ENCODE measurements at places on chromosomes 16 and 17.

- DNase-seq = no peak
Measured at GRCh38 chr16:17070882-17071592, 399.7 kb downstream of the XYLT1 start.

DNA sequence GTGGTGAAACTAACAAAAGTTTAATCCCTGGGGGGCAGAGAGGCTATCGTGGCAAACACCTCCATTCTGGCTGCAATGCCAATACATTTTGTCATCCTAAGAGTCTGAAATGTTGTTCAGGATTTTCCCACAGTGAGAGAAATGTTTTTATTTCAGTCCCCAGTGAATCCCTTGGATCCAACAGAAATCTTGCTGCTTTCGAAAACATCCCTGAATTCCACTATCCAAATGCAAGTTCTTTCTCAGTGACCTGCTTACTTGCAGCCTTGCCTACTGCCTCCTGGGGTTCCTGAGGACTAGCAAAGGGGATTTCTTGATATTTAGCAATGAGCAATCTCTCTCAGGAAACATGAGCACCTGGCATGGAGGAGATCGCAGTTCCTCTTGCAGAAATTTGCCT is 202.1 kb upstream of the IRX3 start:
- DNase-seq = no peak

- peak; percentile 69 for DNase-seq
Measured at GRCh38 chr17:43905985-43906852, 1.1 kb downstream of the MPP2 start.

DNA sequence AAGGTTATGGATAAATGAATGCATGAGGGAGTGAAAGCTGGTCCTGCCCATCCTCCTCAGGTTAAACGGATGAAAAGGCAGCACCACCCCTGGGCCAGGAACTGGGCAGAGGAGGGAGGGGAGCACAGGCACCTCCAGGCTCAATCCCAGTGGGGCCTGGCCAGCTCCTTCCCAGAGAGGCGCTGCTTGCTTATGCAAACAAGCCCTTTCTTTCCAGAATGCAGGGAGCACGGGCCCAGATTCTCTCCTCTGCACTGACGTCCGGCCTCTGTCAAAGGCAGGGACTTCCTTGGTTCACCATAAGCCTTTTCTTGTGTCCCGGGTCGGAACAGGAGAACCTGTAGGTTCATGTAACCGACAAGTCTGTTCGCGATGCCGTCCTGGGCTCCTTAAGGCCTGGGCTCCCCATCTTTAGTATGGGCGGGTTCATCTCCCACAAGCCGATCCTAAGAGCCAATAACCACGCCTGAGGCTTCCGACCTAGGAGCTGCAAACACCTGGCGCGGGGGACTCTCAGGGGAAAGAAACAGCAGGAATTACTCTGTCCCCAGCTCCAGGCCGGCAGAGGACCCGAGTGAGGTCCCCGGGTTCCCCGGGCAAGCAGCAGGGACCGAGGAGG is 16.3 kb downstream of the ENPP7 start:
- DNase-seq = no peak

- no peak for DNase-seq
Measured at GRCh38 chr17:39513309-39513708, 52.0 kb downstream of the CDK12 start.

DNA sequence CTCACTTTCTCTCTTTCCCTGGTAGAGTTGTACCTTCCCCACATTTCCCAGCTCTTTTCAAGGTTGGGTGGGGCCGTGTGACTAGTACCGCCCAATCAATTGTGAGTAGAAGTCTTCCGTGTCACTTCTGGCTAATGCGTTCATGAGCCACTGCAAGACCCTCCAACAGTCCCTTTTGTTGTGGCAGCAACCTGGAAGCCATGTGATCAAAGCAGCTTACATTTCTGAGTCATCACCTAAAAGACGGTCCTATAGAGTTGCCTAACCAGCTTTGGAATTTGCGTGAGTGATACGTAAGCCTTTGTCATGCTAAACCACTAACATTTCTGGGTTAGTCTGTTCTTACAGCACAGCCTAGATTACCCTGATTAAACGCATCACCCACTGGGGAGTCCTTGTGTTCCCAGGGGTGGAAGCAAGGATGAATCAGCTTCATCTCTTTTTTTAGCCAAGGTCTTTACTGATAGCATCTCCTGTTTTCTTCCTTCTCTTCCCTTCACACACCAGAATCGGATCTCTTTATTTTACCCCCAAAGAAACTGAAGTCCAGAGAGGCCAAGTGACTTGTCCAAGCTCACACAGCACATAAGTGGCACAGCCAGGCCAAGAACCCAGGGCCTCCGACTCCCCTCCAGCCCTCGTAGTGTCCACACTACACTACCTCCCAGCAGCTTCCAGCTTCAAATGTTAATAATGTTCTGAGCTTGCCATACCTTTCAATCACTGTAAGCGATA is 366.3 kb upstream of the XYLT1 start:
- DNase-seq = no peak

GRCh38 chr16:30016555-30017276 is 5.9 kb upstream of the DOC2A start:
- DNase-seq = no peak

- no peak for DNase-seq
Measured at GRCh38 chr17:71055128-71055527, 885.8 kb downstream of the KCNJ2 start.

DNA sequence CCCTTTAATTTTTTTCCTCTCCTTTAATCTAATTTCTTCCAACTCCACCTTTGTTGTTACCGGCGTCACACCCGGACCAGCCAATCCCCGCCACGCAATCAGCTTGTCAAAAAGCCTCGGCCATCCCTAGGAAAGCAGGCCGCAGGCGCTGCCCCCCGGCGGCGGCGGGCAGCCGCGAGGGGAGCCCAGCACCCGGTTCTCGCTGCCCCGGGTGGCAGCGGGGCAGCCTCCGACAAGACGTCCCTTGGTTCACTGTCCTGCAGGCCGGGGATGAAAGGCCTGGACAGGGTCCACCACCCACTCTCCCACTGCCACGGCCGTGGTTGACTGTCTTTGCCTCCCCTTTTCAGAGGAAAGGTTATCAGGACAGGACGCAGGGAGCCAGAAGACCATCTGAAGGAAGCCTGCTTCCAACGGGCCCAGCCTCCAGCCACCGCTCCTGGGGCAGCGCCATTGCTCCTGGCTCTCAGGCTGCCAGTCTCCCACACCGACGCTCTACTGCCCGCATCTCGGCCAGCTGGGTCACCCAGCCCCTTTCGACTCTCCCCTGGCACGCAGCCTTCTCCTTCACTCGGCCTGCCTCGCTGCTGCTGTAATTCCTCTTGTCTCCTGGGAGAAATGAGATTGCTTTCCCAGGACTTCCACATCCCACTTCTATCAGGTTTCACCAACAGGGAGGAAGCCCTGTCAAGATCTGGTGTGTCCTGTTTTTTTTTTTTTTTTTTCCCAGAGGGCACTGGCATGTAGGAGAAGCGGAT is 2.8 kb upstream of the UBTF start:
- DNase-seq = peak; percentile 81

DNA sequence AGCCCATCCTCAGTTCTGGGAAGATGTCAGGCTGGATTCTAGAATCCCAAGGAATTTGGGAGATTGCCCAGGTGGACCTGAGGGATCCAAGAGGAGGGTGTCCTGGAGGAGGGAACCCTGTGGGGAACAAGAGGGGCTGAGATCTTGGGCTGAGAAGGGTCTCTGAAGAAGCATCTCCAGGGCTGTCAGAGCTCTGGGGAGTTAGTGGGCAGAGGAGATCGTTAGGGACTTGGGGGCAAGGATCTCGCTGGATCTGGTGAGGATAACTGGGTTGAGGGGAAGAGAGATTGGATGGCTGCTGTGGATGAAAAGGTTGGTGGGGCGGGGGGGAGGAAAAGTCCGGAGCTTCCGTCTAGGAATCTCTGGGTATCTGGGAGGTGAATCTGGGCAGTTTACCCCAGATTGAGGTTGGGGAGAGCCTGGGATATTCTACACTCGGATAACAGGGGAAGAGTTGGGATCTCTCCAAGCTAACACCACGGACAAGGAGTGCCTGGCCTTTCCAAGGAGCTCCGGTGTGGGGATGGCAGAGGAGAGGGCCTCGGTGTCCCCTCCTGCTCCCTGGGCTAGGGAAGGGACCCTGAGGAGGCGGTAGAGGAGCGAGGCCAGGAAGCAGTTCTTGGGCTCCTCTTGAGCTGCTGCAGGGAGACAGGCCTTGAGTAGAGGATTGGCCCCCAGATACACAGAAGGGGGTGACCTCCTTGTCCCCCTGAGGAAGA is 1.7 kb downstream of the FBXL19 start:
- DNase-seq = no peak

DNA sequence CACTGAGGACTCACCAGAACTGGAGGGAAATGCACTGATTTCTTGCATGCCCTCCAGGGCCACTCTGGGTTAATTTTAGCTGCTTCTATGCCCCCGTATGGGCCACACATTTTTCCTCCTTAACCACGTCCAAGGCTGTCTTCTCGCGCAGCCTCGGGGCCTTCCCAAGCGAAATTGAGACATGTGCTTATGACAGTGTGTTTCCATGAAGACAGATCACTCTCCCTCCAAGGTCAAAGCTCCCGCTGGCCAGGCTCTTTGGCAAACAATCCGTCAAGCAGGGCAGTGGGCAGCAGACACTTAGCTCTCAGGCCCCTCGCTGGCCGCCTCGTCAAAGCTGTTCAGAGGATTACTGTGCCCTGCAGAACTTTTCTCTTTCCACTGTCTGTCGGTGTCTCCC is 243.0 kb upstream of the N4BP1 start:
- peak; percentile 27 for DNase-seq
